ENCODE measurements at places on chromosomes 6 and 20. TPM values are rescaled to one million over a fixed set of nuclear protein-coding genes. Genes with fewer than 3 reads are reported as not detected.

Gene L3MBTL1
- total RNA-seq = 34.9 TPM

Gene NFATC2
- 6.3 TPM for total RNA-seq

Gene TCF19
- total RNA-seq = 26.0 TPM

Gene RSPO4
- total RNA-seq = not detected

Gene ZSCAN31
- total RNA-seq = 64.0 TPM

Measured in PC-9 (cell line).